ENCODE measurements at places on chromosomes 7 and 10.

DNA sequence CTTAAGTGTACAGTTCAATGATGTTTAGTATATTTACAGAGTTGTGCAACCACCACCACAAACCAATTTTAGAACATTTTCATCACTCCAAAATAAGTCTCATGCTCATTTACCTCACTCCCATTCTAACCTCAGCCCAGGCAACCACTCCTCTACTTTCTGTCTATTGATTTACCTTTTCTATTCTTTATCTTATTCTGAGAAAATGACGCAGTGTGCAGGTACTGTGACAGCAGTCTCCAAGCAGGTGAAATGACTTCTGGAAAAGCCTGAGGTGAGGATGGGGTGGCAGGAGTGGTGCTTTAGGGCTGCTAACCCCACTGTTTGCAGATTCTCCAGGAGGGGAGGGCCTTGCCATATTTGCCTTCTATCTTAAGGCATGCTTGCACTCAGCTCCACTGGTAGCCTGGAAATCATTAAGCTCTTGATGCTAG is 39.5 kb downstream of the GARS1 start:
- no peak for DNase-seq

DNA sequence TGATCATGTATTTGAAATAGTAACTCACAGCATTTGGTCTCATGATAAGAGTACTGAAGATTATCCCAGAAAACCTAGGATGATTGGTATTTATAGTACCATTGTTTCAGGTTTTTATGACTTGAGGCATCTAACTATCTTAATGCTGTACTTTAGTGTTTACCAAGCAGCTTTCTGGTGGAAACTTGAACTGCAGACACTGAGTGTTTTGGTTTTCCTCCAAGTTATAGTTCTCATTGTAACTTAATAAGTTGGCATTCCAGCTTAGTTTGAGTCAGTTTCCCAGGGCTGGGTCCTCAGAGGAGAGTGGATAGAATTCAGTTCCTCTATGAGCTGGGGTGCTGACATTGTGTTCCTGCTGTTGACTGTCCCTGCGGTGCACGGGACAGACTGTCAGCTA is 50.4 kb downstream of the SEC23IP start:
- DNase-seq = no peak

- no peak for DNase-seq
These were observed 5.0 kb downstream of the EPHB6 start for GRCh38 chr7:142859829-142860228.

DNA sequence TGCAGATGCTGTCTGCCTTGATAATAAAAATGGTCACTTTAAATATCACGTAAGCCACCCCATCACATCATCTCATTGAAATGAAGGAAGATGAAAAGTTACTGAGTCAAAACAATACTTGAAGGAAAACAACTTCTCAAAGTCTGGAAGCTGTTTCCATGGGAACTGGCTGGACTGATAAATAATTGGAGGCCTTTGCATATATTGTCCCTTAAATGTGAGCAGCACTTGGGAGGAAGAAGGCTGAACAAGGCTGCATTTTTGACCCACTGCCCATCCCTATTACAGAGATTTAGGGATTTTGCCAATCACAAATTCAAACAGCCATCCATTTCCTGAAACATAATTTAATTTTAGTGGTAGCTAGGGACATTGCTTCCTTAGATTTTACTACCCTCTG is 18.2 kb upstream of the MAGI2 start:
- no peak for DNase-seq

- no peak for DNase-seq
These were observed 196.1 kb upstream of the LRGUK start for GRCh38 chr7:133931053-133931452.

GRCh38 chr10:111379534-111380187 is 302.8 kb downstream of the ADRA2A start:
- no peak for DNase-seq

DNA sequence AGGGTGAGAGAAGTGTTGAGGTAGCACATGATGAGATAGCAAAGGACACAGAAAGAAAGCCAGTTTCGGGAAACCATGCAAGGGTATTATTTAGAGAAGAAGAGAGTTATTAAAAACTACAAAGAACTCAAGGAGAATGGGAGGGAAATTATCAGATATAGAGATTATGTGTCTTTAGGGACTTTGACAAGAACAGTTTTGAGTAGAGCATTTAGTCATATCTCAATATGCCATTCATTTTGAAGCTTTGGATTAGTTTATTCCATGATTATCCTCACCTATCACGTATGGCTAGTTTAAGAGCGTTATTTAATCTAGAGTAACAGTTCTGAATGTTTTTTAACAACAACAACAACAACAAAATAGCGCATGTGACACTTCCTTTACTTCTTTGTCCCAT is 409.4 kb downstream of the EXOC4 start:
- no peak for DNase-seq

DNA sequence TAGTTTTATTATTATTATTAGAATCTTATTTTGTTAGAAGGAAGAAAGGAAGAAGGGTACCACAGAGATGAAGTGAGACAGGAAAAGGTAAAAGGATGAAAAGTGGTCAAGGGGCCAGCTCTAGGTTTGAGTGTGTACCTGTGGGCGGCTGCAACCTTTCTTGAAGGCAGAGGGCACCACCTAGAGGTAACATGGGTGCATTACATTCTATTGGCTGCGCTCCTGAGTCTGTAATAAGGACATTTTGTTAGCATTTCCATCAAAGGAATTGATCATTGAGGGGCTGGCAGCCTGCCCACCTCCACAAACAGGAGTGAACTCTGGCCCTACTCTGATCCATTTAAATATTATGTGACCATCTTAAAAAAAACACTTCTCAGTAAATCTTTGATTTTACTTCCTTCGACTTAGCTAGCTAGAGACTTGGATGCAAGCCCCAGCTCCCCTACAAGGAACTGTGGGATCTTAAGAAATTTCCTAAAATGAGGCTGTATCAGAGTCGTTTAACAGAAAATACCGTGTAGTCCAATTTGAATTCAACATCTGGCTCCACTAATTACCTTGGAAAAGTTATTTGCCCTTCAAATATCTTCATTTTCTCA is 610.4 kb downstream of the IPMK start:
- DNase-seq = no peak

DNA sequence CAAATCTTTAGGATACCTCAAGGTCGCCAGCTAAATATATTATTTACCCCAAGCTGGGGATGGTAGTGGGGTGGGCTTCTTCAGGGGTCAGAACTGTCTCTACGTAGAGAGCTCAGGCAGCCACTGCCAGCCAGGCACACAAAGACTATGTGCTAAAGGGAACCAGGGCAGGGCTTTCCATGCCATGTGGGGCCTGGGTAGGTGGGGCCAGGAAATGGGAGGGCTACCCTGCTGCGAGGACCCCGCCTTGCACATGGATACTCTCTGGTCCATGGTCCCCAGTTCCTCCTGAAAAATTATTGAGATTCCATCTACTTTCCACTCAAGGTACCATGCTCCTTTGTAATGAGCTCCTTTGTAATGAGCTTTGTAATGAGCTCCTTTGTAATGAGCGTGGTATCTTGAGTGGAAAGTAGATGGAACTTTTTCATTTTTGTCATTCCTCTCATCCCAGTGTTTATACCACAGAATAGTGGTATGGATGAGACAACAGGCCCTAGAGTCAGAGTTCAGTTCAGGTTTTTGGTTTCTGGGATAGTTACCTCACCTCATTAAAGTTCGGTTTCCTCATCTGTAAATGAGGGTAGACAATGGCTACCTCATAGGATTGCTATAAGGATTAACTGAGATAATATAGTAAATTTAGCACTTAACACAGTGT is 5.8 kb downstream of the SYNPO2L start:
- no peak for DNase-seq

DNA sequence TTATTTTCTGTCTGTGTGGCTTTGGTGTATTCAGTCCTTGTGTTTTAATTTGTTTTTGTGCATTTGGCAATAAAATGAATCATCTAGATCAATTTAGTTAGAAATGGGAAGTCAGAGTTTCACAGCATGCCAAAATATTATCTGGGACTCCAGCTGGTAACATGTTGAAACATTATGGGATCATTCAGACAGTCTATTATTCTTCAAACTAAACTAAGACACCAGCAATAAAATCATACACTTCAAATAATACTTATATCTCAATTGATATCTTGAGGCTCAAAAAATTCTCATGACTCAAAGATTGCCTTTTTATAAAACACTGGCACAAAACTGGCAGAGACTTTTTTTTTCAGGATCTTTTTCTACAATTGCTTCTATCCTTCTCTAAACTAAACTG is 5.8 kb upstream of the RP9 start:
- DNase-seq = no peak

- no peak for DNase-seq
These were observed 99.5 kb upstream of the TNRC18 start for GRCh38 chr7:5523052-5523711.

GRCh38 chr7:22874904-22875303 is 52.3 kb upstream of the TOMM7 start:
- no peak for DNase-seq

DNA sequence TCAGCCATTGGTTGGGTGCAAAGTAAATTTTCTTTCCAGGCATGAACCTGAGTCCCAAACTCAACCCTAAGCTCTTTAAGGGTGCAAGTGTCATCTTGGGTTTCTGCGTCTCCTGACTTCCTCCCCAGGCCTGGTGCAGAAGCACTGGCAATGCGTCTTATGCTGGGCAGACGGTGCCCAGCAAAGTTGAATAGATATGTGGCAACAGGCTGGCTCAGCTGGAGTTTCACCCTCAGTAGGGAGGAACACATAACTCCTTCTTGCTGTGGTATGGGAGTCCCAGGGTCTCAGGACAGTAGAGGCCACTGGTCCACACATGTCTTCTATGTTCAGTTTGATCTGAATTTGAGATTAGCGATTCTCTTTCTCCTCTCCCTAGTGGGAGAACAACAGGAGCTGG is 181.3 kb downstream of the RPS24 start:
- no peak for DNase-seq

DNA sequence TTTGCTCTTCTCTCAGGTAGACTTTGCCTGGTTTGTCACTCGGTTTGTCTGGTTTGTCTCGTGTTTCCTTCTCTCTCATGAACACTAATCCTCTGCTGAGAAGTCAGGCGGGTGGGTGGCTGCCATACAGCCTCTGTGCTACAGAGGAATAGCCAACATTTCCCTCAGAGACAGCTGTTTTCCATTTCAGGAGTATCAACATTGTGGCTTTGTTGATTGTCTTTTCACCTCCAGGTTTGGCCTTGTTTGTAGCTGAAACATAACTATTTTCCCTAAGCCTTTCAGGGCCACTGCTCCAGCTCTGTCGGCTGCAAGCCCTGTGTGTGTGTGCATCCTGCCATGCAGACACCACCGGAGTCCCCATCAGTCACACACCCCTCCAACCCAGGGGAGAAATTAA is 122.8 kb downstream of the BAMBI start:
- DNase-seq = no peak

DNA sequence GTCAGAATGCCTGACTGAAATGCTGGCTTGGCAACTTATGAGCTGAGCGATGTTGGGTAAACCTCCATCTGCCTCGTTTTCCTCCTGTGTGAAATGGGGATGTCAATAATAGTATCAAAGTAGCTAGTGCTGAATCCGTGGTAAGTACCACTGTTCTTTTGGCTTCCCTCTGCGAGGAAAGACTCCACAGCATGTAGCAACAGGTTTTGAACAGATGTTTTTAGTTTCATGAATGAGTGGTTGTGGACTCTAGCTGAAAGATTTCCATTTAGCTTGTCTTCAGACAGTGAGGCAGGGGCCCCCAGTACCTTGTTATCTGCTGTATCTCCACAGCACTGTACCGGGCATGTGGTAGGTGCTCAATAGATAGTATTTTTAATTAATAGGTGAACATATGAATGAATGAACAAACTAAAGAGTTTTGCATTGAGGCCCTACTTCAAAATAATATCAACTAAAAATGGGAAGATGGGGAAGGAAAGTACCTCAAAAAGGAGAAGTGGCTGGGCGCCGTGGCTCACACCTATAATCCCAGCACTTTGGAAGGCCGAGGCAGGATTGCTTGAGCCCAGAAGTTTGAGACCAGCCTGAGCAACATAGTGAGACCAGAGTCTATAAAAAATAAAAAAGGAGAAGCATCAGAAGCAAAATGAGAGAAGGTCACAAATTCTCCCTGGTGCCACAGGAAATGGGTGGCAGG is 5.6 kb upstream of the DLG5 start:
- no peak for DNase-seq

GRCh38 chr10:65413001-65413400 is 1512.8 kb upstream of the LRRTM3 start:
- DNase-seq = no peak

- DNase-seq = no peak
These were observed 468.1 kb upstream of the NRP1 start for GRCh38 chr10:33802566-33802965.

GRCh38 chr10:98292971-98293370 is 25.0 kb upstream of the LOXL4 start:
- DNase-seq = no peak

DNA sequence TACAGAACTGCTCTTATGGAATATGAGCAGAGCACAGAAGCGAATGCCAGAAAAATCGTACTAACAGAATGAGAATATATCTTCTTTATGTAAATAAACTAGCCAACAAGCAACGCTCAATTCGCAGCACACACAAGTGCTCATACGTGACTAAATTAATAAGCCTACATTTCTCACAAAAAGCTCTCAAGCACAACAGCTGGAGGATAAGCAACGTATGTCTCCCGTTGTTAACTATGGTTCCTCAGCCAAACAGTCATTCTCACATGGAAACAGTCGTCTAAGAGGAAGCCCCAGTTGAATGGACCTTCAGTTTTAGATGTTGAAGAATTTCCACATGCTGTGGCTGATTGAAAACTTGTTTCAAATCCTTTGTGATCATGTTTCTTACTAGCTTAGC is 110.4 kb downstream of the PKD1L1 start:
- no peak for DNase-seq

GRCh38 chr10:58723186-58723585 is 210.5 kb downstream of the BICC1 start:
- DNase-seq = no peak

GRCh38 chr7:116327752-116328151 is 117.4 kb downstream of the TES start:
- DNase-seq = no peak

GRCh38 chr10:33233221-33233620 is 101.2 kb downstream of the NRP1 start:
- no peak for DNase-seq

DNA sequence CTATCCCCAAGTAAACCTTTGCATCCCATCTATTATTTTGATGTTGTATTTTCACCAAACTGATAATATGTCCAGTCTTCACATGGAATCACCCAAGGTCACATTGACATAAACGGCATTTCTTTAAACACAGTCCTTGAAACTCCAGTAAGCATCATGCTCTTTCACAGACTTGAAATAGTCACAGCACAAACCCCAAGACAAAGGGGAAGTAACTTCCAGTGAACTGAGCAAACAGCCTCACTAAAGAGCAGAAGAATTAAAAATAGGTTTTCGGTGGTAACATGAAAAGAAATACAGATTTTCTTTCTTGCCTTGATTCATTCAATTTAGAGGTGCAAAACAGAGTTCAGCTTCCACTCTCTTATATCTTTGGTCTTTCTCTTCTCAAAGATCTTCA is 253.7 kb downstream of the SFMBT2 start:
- no peak for DNase-seq

DNA sequence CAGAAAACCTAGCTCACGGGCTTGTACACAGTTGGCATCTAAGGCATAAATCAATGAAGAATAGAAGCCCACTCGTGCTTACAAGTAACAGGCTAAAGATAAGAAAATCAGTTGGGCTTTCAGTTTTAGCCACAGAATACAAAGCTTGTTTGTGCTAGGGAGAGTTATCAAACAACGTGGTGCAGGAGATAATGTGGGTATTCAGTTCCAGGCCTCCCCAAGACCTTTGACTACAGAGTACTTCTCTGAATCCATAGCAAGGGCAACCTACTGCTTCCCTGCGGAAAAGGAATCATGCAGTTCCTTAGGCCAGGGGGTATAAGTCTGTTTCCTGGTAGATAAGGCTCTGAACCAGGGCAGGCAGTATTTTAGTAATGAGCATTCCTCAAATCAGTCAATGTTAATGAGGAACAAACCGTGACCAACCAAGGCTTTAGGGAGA is 219.5 kb upstream of the CSTF2T start:
- DNase-seq = no peak
